ENCODE measurements at places on chromosomes 2 and 18.

- peak; percentile 23 for DNase-seq
Measured at GRCh38 chr2:234341306-234341985, 155.4 kb downstream of the ARL4C start.

GRCh38 chr18:13548966-13549879, 177.1 kb downstream of the FAM210A start:
- DNase-seq = no peak

DNA sequence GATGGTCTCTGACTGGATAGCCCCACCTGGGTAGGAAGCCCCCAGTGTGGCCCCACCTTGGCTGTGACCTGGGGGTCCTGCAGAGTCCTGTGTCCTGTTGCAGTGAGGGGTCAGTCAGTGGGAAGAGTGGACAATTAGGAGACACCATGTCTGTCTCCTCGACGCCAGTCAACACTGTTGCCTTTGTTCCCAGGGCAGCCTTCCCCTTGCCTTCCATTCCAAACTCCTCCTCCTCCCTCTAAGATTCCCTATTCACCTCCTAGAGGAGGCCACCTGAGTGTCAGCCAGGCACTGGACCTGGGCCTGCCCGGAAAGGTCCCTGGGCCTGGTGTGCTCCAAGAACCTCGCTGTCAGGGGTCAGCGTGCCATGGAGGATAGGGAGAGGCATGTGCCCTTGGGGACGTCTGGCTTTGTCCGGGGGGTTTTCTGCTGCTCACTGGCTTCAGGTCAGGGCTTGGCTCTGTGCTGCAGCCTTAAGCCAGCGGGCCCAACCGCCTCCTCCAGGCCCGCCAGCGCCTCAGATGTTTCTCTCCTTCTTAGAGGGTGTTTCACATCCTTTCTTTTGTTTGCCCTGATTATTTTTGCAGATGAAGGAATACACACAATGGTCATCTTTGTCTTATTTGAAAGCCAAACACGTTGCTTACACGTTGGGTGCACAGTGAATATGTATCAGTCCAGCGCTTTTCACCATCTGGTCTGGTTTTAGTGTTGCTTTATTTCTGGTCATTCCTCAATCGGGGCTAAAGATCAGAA, 68.9 kb downstream of the HPCAL1 start:
- no peak for DNase-seq

- no peak for DNase-seq
Measured at GRCh38 chr18:34915046-34915445, 126.2 kb upstream of the MAPRE2 start.
